ENCODE measurements at places on chromosomes 7 and 10. TPM values are rescaled to one million over a fixed set of nuclear protein-coding genes. Genes with fewer than 3 reads are reported as not detected.

The MYH16 gene
- not detected for total RNA-seq

The FGFR2 gene
- total RNA-seq = 69.9 TPM

DNA sequence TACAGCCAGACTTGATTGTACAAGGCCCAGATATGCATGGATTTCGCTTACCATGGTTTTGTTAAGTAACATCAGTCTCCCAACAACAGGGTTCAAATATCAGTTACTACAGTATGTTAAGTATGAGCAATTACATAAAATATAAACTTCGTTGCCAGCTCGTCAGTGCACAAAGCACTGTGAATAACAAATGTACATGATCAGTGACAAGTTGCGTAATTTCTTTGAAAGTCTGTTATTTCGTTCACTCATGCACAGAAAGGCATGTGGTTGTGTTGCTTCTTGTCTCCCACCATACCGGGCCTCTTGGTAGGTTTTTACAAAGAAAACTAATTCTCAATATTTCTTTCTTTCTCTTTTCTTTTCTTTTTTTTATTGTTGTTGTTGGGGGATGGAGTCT is 12.5 kb upstream of the ZNF487 start:
- no peak for DNase-seq

- no peak for DNase-seq
Observed at GRCh38 chr7:152351168-152351567, 84.6 kb downstream of the KMT2C start.

- no peak for DNase-seq
Observed at GRCh38 chr7:31687024-31687748, at the start of gene PPP1R17. TSS of gene PPP1R17 (plus strand) at chr7:31687215. CDS start at chr7:31692442, 5,227 bp downstream.

- DNase-seq = no peak
Observed at GRCh38 chr7:46454816-46455215, 533.7 kb upstream of the IGFBP3 start.

The ANKRD7 gene
- 0.42 TPM for total RNA-seq

The CUZD1 gene
- 0.17 TPM for total RNA-seq

The SPRN gene
- total RNA-seq = not detected

- no peak for DNase-seq
Observed at GRCh38 chr7:158107806-158108205, 479.8 kb downstream of the PTPRN2 start.

All from liver (tissue), 10 donors.